ENCODE measurements at places on chromosomes 3 and 15.

DNA sequence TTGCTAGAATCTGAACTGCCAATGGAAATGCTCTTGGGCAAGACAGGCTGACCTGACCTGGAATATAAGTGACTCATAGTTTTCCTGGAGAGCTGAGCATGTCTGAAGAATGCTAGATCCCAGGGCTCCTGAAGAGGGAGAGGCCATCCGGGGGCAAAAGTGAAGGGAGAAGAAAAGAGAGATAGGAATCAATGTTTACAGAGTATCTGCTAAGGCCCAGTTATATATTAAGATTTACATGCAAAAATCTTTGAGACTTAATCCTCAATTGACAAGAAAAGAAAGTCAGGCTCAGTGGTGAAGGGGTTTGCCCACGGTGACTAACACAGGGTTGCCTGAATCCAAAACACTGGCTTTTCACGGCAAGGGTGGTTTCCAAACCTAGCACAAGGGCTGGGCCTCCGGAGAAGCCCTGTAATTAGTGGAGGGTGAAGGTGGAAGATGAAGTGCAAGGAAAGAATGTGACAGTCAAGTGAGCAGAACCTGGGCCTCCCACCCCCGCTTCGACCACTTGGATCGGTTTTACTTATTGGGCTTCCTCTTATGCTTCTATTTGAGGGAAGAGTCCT lies 91.7 kb upstream of the FGF12 start:
- no peak for DNase-seq

- no peak for DNase-seq
These were observed 43.8 kb upstream of the SLC25A26 start for GRCh38 chr3:66177026-66177425.

DNA sequence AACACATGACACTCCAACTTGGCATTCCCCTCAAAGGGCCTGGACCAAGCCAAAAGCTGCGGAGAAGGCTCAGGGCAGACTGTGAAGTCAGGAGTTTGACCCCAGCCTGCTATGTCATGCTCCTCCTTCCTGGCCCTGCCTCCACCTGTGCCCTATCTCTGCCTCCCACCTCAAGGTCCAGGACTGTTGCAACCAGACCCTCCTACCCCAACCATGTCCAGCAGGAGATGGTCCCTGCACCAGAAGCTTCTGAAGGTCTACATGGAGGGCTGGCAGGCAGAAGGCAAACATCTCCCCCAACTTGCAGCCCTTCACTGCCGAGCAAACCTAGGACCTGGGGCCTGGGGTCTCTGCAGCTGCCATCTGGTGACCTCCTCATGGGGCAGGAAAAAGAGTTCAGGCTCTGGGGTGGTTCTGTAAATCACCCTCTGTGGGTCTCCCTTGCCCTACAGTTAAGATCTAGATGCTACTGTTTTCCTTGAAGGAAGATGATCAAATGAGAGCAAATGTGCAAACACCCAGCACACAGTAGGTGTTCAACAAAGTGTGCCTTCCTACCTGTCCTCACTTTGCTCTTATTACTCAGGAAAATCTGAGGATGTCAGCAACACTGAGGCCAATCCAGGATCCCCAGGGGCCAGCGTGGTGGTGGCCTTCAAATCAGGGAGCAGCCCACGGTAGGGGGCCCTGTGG lies 11.5 kb upstream of the CSK start:
- no peak for DNase-seq

GRCh38 chr3:5054098-5054497 lies 68.0 kb upstream of the ARL8B start:
- DNase-seq: no peak

DNA sequence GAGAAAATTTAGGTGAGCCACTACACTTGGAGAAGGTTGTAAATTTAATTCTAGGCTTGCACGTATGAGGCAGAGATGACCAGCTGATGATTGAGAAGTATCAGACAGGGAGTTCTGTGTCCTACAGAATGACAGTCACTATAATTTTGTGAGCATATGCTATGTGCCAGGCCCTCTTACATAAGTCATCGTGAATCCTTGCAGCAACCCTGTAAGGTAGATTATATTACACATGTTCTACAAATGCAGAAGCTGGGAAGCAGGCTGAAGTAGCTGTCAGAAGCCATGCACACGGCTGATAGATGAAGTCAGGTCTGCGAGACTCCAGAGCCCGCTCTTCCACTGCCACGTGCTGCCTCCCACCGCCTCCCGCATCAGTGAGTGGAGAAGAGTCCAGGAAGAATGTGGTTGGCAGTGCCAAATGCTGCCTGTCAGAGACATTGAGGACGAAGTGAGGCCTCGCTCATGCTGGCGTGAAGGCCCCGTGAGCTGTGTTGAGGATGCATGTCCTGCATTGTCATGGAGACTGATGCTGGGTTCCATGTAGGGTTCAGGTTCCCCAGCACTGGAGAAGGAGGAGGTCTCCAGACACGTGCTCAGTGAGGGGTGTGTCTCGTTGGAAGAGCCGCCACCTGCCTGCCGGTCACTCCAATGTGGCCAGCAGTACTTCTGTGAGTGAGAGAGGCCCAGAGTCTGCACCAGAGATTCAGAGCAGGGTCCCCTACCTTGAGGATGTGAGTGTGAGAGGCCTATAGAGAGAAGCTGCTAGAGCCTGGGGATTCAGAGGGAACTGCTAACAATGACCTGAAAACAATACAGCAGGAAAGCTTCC lies 123.3 kb upstream of the PLXNA1 start:
- DNase-seq: no peak
